ENCODE measurements at places on chromosomes 2 and 18.
A peak's percentile ranks its signal among the peaks of the same experiment; 100 is the strongest.

DNA sequence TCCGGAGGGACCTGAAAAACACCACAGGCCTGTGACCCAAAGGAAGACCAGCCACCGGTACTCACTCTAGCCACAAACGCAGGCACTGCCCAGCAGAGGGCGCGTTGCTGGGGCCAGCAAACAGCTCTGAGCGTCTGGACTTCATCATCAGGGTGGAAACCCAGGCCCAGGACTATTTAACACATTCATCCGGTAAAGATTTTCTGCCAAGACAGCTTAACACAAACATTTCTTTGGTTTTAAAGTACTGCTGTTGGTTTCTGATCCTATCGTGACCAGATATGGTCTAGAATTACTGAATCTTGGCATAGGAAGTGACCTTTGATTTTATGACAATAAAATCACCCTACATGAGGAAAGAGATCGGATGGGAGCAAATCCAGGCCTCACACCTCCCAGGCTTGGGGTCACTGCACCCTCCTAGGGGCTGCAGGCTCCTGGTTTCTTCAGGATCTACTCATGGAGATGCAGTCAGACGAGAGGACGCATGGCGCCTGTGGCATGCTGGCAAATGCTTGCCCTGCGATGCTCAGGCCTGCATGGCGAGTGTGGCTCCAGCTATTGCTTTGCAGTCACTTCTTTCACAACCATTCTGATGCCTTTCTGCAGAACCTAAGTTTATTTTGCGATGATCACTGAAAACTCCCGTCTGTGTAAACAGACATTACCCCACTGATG, 130.4 kb downstream of the COL4A4 start:
- DNase-seq: peak; percentile 4

DNA sequence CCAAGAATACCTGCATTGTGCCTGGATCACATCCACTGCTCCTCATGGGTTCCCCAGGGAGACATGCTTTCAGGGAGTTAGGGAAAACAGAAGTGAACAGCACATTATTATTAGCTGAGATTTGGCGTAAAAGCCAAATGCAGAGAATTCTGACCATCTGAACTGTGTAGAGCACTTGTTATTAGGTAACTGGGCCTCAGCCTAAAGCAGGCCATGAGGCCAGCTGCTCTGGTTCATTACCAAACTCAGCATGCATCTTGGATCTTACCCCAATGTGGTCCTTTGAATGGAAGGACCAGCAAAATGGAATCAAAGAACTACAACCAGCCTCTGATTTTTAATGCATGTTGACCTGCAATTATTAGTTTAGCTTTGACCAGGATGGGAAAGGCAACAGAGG, 322.3 kb downstream of the KCNS3 start:
- no peak for DNase-seq

- no peak for DNase-seq
These were observed 266.8 kb upstream of the SMIM21 start for GRCh38 chr18:75694292-75694691.

DNA sequence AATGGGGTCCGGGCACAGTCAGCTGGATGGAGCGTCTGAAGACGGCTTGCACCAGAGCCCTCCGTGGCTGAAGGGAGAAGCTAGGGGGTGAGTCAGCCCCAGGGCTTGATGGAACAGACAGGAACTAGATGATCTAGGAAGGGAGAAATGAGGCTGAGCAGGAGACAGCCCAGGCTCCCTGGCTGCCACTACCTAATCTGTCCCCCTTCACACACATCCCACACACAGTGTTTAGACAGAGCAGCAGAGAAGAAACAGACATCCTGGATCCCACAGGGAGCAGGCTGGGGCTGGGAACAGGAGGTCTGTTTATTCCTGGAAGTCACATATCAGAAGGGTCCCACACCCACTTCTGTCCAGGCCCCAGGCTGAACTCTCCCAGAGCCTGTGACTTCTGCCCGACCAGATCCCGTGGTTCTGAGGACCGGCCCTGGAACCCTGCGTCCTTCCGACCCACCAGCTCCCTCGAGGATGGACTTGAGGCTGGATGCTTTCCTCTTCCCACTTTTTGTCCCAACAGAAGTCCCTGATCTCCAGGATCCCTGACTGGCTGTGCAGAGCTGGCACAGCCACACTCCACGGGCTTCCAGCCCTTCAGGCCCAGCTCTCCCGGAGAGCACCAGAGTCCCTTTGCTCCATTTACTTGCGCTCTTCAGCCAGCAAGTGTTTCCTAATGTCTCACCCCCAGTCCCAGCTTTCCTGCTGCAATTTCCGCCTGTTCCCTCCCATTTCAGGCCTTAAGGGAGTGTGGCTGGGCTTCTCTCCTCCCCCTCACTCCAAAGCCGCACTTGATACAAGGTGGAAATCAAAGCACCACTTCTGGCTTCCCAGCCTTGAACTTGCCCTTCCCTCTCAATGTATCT, 1.5 kb upstream of the GPBAR1 start:
- DNase-seq: no peak

- DNase-seq: no peak
These were observed 141.5 kb downstream of the FAM210A start for GRCh38 chr18:13584825-13585224.

DNA sequence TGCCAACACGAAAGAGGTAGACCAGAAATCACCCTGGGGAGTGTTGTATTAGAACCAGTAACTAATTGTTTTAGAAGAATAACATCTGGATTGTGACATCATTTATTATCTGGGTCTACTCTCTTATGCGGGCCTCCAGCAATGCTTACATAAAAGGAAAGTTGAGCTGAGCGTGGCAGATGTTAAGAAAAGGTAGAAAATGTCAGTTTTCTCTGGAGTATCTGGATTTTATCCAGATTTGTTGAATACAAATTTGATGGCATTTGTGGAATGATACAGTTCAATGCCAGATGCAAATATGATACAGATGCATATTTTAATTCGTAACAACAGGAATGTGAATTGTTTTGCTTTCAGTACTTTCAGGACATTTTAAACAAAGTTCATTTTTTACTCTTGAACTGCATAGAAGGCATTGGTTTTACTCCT, 90.3 kb downstream of the PRPF40A start:
- no peak for DNase-seq

- no peak for DNase-seq
These were observed 186.5 kb downstream of the CCDC102B start for GRCh38 chr18:68984342-68984741.

DNA sequence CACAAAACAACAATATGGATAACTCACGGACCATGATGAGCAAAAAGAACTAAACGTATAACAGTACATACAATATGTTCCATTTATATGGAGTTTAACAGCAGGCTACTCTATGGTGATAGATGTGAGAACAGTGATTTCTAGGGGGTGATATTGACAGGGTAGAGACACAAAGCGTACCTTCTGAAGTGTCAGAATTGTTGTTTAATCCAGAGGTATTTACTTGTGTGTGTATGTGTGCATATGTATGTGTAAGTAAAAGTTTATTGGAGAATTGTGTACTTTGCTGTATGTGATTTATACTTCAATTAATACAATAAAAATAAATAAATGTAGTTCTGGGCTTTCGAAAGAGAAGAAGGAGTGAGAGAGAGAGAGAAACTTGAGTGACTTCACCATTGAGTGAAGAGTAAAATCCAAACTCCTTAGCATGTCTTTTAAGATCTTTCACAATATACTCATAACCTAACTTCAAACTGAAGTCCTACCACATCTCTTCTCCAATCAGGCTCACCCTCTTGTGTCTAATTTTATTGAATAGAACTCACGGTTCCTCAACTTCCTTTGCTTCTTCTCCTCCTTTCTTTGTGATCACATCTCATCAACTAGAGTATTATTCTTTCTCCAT, 126.0 kb upstream of the KLF7 start:
- DNase-seq: no peak

DNA sequence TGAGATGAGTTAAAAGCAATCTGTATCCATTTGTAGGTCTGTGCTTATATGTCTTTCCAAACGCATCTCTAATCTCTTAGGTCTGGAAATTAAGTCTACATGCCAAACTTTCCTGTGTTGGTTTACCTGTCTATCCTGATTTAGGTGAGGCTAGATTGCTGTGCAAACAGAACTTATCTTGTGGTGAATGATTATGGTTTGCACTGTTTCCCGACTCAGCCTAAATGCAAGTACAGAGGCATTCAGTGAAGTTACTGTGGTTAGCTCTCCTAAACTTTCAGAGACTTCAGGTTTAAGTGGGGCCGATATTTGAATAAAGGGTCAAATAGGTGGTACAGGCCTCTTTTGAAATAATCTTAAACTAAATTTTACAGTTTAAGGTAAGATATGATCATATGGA, 103.5 kb downstream of the ICOS start:
- no peak for DNase-seq
